C1 segment of cervical spinal cord (tissue), 14 donors: ENCODE measurements at places on chromosomes 13 and 19.

DNA sequence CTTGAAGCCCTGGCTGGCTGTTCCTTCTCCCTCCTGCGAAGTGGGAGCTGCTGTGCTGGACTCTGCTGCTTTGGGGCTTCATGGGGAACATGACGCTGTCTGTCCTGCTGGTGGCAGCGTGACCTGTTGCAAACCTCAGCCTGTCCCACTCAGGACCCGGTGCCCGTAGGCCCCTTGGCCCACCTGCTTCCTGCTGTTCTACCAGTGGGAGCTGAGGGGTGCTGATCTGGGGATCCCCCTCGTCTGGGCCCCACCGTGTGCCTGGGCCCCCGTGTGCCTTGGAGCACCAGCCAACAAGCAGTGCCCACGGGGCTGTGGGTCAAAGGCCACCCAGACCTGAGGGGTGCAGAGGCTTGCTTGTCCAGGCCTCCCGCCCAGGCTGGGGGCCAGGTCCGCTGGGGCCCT, 5.3 kb downstream of the SPPL2B start:
- no peak for DNase-seq

- no peak for DNase-seq
These were observed 51.1 kb downstream of the FAM216B start for GRCh38 chr13:42832341-42833096.

- DNase-seq: no peak
These were observed 1156.0 kb downstream of the PCDH9 start for GRCh38 chr13:66074018-66074615.

DNA sequence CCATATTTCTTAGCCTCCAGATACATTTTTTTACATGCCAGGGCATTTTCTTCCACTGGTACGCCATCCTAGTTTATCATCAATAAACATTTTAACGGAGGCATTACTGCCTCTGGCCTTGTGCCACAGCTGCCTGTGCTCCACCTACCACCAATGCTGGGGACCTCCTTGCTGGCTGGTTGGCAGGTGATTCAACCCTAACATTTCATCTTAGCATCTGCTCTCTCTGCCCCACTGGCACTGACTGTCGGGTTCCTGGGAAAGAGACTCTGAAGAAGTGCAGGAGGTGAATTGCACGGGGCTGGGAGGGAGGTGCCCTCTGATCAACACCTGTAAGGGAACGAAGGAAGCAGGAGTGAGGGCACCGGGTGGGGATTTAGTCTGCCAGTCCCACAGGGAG, 51.4 kb upstream of the KCTD15 start:
- no peak for DNase-seq

- DNase-seq: no peak
These were observed 224.0 kb downstream of the GGACT start for GRCh38 chr13:100364591-100364990.

DNA sequence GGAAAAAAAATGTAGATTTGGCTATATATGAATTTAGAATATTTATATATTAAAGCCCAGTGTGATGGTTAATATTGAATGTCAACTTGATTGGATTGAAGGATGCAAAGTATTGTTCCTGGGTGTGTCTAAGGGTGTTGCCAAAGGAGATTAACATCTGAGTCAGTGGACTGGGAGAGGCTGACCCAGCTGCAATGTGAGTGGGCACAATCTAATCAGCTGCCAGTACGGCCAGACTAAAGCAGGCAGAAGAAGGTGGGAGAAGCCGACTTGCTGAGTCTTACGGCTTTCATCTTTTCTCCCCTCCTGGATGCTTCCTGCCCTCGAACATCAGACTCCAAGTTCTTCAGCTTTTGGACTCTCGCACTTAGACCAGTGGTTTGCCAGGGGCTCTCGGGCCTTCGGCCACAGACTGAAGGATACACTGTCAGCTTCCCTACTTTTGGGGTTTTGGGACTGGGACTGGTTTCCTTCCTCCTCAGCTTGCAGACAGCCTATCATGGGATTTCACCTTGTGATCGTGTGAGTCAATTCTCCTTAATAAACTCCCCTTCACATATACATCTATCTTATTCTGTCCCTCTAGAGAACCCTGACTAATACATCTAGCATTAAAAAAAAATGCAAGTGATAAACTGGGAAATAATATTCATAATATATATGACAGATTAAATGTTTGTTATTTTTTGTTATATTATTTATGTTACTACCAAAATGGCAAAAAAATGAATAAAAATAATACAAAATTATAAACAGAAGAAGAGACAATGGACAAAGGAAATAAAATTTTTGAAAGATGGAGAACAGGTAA, 122.4 kb downstream of the DLEU7 start:
- no peak for DNase-seq

- no peak for DNase-seq
These were observed 507 bp upstream of the SWSAP1 start for GRCh38 chr19:11373885-11374432.

DNA sequence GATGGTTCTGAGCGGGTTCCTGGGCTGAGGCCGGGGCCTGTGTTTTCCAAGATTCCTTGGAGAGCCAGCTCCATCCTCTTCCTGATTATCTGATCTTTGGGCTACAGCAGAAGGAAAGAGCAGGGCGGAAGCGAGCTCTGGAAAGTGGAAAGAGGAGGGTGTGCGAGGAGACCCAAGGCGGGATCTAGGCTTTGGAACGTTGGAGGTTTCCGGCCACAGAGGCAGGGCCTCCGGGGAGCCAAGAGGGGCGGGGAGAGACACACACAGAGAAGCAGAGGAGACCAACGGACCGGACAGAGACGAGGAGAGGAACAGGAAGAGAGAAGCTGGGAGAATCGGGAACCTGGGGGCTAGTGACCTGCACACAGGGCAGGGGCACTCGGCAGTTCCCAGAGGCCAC, at the start of gene CLEC11A:
CLEC11A (plus strand) TSS at position 296 of the 400 bp plus-strand sequence. CDS start 162 bp downstream, outside the sequence.
- no peak for DNase-seq

- no peak for DNase-seq
These were observed 13.7 kb downstream of the ILF3 start for GRCh38 chr19:10667867-10668266.

- DNase-seq: no peak
These were observed 68.2 kb downstream of the ITGBL1 start for GRCh38 chr13:101520672-101521071.

GRCh38 chr13:98447881-98448641, 128.8 kb downstream of the STK24 start:
- peak; percentile 55 for DNase-seq

- no peak for DNase-seq
These were observed 18.7 kb downstream of the ACTN4 start for GRCh38 chr19:38665950-38666662.

- no peak for DNase-seq
These were observed 8.3 kb downstream of the COL4A1 start for GRCh38 chr13:110298505-110299282.

DNA sequence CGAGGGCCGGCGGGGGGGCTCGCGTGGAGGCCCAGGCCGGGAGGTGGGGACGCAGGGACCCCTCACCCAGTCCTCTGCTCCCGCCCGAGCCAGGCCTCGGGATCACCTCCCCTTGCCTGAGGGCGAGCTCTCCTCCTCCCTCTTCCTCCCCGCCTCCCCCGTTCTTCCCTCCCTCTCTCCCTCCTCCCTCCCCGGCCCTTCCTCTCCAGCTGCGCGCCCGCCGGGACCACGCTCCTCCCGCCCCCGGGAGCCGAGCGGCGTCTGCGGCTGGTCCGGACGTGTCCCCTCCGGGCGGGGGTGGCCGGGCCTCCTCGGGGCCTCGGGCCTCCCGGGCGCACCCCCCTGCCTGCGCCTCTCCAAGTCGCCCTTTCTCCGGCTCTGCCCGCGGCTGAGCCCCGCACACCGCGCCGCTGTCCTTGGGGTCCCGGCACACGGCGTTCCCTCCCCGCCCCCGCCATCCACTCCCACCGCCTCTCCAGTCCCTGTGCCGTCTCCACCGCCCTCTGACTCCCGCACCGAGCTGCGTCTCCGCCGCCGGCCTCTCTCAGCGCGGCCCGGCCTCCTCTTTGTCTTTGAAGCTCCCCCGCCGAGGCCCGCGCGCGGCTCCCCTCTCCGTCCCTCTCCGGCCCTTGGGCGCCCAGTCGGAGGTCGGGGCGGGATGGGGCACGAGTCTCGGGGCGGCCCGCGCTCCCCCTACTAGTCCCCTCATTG, 5.7 kb downstream of the SOX1 start:
- DNase-seq: peak; percentile 31

GRCh38 chr19:11504502-11505031, 1.1 kb downstream of the ZNF653 start:
- DNase-seq: no peak

GRCh38 chr13:58376775-58377174, 745.2 kb downstream of the PCDH17 start:
- DNase-seq: no peak

DNA sequence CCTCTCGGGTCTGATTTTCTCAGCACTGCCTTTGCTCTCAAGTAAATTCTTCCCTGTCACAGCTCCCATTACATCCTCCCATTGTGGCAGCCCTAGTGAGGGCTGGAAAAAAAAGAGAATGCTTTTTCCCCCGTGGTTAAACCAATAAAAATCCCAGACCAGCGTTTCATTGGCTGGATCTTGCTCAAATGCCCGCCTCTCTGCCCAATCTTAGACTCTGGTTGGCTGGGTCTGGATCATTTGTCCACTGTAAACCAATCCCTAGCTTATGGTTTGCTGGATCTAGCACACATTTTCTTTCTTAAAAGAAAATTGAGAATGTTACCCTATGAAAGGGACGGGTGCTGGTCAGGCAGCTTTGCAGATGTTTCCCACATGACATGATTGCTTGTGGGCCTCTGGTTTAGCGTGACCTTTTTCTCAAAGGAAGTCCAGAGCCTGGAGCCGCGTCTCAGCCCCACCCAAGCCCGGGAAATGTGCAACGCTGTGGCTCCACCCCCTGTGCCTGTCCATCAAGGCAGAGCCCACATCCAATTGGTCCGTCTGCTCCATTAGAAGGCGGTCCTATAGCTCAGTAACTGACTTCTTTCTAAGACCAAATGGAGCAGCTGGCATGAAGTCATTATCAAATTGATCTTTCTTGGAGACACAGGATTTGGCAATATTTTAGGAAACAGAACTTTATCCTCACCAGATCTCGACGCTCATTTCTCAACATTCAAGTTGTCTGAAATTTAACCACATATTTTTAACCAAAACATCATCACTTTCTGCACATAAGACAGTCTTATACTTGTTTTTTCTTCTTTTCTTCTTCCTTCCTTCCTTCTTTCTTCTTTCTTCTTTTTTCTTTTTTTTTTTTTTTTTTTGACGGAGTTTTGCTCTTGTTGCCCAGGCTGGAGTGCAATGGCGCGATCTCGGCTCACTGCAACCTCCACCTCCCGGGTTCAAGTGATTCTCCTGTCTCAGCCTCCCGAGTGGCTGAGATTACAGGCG, 2.6 kb upstream of the MCEMP1 start:
- no peak for DNase-seq

DNA sequence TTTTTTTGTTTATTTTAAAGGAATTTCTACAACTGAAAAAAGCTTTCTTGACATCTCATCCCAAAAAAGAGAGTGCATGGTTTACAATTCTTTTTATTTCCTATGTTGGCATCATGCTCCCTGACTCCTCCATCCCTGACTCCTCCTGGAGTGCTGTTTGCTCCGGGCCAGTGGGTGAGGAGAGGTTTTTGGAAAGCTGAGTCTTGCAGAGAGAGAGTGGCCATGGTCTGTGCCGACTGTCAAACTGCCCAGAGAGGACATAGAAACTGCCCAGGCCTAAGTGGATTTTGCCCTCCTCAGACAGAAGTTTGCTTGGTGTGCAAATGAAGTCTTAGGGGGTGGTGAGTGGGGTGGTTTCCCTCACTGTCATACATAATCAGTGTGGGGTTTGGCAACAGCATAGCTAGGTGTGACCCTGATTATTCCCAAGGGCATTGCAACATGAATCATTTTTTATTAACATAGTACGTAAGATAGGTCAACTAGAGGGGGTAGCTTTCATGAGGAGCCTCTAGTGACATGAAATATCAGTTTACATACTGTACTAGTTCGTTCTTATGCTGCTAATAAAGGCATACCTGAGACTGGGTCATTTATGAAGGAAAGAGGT, 179.8 kb upstream of the UBL3 start:
- no peak for DNase-seq
